A172 (cell line): ENCODE measurements at places on chromosomes 4 and X. TPM values are rescaled to one million over a fixed set of nuclear protein-coding genes. Genes with fewer than 3 reads are reported as not detected.
A peak's percentile ranks its signal among the peaks of the same experiment; 100 is the strongest.

DNA sequence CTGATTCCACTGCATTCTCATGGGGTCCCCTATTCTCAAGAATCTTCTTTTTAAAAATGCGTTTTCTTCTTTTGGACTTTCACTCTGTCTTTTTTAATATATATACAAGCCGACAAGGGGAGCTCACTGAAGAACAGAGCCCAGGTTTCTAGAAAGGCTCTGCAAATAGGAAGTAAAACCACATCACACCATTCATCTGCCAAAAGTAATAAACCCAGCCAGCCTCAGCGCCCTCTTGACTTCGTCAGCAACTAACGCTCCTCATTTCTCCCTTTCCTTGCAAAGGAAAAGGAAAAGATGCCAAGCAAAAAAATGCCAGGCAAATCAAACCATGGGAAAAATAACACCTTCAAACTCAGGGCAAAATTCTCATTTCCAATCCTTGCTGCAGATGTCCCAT is 136.4 kb downstream of the HHIP start:
- DNase-seq: no peak

- no peak for DNase-seq
Measured at GRCh38 chr4:1490654-1491327, 84.5 kb upstream of the NKX1-1 start.

Gene MCTS1
- 49.5 and 61.9 TPM in 2 replicates for total RNA-seq

DNA sequence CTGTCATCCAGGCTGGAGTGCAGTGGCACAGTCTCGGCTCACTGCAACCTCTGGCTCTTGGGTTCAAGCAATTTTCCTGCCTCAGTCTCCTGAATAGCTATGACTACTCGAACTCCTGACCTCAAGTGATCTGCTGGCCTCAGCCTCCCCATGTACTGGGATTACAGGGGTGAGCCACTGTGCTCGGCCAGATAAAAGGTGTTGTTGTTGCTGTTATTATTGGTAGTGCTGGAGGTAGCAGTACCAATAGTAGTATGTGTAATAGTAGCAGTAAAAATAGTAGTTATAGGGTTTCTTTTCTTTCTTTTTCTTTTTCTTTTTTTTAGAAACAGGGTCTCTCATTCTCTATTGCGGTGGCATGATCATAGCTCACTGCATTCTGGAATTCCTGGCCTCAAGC is 592.1 kb downstream of the ARAP2 start:
- no peak for DNase-seq

- no peak for DNase-seq
Measured at GRCh38 chr4:8155660-8156421, 2.8 kb downstream of the ABLIM2 start.

Gene PDHA2
- total RNA-seq: not detected in 2 replicates

- DNase-seq: no peak
Measured at GRCh38 chr4:23120374-23120773, 427.6 kb downstream of the GBA3 start.

- DNase-seq: no peak
Measured at GRCh38 chr4:109649872-109650271, 53.4 kb downstream of the CASP6 start.

- DNase-seq: peak; percentile 4
Measured at GRCh38 chr4:37765741-37766140, 60.7 kb upstream of the PGM2 start.

DNA sequence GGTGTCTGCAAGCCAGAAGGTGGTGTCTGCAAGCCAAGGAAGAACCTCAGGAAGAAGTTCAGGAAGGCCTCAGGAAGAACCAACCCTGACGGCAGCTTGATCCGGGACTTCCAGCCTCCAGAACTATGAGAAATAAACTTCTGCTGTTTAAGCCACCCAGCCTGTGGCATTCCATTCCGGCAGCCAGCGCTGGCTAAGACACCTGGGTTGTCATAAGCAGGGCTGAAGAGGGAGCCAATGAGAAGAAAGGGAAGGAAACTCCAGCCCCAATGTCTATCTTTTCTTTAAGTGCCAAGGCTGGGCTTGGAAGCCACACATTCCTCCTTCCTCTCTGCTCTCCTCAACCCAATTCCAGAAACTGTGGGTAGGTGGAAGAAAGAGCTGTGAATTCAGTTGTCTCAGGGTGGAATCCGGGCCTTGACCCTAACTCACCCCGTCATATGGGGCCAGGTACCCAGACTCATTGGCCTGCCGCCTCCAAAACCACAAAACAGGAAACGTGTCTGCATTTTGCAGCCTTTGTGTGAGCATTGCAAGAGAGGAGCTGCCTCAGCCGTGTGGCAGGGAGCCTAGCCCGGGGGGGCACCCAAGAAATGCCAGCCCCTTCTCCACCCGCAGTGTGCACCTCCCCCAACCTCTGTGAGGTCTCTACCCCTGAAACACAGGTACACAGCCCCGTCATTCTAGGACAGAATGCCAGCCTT is 26.8 kb downstream of the CRMP1 start:
- peak; percentile 65 for DNase-seq

- DNase-seq: no peak
Measured at GRCh38 chrX:31092970-31093638, 21.3 kb upstream of the FTHL17 start.

- DNase-seq: no peak
Measured at GRCh38 chrX:96579252-96579651, 105.4 kb upstream of the DIAPH2 start.

DNA sequence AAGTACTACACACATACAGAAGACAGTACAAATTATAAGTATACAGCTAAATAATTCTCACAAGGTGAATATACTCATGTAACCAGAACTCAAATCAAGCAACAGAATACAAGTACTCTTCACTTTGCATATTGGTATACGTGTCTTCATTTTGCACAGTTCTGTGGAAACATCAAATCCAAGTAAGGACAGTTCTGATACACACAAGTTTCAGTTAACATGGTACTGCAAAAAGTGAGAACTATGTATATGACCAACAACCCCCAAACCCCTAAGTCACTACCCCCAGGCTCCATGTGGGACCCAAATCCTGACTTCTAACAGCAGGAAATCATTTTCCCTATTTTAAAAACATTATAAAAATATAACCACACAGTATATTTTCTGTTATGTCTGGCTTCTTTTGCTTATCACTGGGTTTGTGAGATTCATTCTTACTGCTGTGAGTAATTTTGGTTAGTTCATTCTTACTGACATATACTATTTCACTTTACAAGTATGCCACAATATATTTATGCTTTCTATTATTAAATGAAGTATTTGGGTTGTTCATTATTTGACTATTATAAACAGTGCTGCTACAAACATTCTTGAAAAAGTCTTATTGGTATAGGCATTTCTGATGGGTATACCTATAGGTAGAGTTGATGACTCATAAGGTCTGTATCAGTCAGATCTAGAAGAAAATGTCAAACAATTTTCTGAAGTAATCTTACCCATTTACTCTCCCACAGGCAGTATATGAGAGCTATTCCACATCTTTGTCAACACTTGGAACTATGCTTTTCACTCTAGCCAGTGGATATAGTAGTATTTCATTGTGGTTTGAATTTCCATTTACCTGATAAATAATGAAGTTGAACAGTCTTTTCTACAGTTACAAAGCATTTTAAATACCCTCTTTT is 47.0 kb downstream of the SCLT1 start:
- DNase-seq: no peak

DNA sequence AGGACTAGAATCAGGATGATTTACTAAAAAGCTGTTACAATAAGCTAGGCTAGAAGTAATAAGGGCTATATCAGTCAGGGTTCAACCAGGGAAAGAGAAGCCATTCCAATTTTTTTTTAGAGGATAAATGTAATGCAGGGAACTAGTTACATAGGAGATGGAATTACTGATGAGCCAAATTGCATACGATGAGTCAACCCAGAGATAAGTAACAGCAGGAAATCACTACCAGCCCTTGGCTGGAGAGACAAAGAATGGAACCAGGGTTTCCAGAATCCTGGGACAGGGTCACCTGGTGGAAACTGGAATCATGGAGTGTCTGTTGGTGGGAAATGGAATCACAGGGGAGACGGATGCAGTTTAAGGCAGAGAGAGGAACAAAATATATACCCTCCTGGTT is 13.1 kb upstream of the MAGEA4 start:
- peak; percentile 38 for DNase-seq

Gene BEX2
- 0.76 and 2.6 TPM in 2 replicates for total RNA-seq

GRCh38 chrX:101029665-101030064 is 22.2 kb downstream of the TRMT2B start:
- DNase-seq: no peak

Gene SLC10A7
- total RNA-seq: 5.7 and 6.7 TPM in 2 replicates

GRCh38 chr4:82352825-82353366 is 20.9 kb downstream of the HNRNPD start:
- DNase-seq: no peak

GRCh38 chrX:105483011-105483410 is 262.5 kb upstream of the TEX13A start:
- no peak for DNase-seq

DNA sequence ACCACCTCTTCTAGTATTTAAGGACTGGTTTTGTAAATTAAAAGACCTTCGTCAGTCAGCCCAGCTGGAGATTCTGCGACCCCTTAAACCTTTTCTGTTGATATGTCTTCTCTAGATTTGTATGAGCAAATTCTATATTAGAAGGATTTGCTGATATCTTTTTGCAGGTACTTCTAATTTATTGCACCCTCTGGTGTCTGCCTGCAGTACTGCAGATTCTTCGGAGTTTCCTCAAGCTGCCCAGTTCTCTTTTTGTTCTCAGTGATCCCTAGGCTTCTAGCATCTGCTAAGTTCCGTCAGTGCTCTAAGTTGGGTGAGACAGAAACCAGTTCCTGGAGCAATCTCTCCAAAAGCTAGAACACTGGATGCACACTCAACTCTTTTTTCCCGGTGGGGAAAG is 545.2 kb downstream of the C4orf33 start:
- peak; percentile 55 for DNase-seq

DNA sequence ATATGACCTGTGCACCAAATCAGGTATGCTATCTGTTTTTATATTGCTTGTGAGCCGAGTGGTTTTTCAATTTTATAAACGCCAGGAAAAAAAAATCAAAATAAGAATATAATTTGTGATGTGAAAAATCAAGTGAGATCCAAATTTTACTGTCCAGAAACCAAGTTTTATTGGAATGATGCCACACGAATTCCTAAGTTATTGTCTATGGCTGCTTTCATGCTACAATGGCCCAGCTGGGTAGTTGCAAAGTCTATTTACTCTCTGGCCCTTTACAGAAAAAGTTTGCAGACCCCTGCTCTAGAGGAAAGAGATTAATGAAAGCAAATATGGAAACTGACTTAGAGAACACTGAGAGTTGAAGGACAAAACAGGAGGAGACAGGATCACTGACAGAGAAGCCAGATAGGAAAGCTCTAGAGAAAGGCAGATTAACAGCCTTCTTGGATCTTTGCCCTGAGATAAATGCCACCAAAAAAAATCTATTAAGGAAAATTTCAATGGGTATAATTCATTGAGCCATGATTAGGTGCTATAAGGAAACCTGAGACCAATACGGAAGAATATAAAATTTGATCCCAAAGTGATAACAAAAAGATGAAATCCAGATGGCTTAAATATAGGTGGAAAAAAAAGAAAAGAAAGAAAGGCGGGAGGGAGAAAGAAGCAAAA is 29.8 kb downstream of the PRSS12 start:
- no peak for DNase-seq

Gene NXF2
- 0.22 TPM in 1 of 2 replicates, not detected in the other for total RNA-seq

DNA sequence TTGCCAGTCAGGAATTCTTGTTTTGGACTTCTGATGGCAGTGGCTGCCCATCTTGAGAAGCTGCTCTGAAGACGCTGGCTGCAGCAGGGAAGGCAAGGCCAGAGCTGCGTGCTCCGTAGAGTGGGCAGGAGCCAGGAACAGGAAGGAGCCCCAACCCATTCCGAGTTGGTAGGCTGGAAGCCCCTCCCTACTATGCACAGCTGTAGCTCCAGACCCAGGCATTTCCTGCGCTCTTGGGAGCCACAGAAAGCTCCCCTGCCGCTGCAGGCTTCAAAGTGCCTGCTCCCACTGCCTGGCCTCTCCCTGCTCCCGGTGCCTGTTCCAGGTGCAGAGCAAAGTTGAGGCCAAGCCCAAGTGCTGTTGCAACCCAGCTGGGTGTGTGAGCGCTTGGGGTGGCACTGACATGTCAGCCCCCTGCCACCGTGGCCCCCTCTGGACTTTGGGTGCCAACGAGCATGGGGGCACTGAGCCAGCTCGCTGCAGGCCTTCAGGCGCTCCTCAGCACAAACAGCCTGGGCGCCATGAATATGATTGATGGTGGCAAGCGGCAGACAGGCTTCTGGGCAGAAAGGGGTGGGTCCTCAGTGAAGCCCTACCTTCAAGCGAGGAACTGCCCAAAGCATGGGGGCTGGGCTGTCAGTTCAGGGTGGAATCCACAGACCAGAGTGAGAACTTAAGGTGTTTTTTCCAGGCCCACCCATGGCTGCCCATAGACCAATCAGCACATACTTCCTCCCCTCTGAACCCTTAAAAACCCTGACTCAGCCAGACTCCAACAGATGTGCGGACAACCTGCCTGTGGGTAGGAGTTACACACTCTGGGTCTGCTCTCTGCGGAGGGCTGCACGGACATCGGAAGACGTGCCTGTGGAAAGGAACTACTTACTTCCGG is 677.2 kb upstream of the INTU start:
- no peak for DNase-seq

GRCh38 chr4:17934286-17934685 is 87.3 kb downstream of the LCORL start:
- no peak for DNase-seq

- no peak for DNase-seq
Measured at GRCh38 chr4:150570862-150571261, 11.1 kb upstream of the MAB21L2 start.

GRCh38 chrX:15931362-15931761 is 76.7 kb upstream of the AP1S2 start:
- DNase-seq: no peak

Gene IBSP
- total RNA-seq: not detected in 2 replicates

Gene S100G
- not detected in 2 replicates for total RNA-seq

DNA sequence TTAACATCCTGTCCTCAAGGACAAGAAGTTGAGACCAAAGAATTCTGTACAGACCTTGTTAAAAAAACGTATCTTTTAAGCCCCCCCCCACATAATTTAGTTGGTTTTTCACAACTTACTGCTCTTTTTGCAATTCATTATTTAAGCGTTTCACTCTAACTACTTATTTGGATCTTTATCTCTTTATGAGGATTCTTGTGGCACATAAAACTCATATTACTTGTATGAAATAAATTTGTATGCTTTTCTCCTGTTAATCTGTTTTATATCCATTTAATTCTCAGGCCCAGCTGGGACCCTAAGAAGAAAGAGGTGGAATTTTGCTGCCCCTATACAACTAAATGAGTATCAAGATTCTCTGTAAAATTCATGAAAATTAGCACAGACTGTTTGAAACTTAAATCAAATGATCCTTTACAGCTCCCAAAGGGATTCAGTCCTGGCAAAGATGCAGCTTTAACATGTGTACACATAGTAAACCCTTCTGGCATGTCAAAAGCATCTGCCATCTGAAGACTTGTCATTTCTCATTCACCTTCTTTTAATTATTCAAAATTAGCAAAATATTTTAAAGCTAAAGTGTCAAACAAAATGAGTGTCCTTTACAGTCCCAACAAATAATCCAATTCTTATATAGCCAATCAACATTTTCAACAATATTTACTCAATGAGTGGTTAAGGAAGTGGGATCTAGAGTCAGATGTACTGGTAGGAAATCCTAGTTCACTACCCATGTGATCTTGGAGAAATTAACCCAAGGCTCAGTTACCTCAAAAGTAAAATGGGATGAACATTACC is 17.7 kb downstream of the ARAP2 start:
- no peak for DNase-seq

Gene CDKL5
- total RNA-seq: 1.6 and 2.4 TPM in 2 replicates
